HS-5 (cell line): ENCODE measurements at places on chromosomes 6 and 20.

- no peak for DNase-seq
These were observed 196.6 kb downstream of the JARID2 start for GRCh38 chr6:15442467-15442866.

- DNase-seq: no peak
These were observed 119.7 kb downstream of the SH3BGRL2 start for GRCh38 chr6:79750806-79751205.

- DNase-seq: no peak
These were observed 1.3 kb downstream of the CEP85L start for GRCh38 chr6:118649918-118650581.

DNA sequence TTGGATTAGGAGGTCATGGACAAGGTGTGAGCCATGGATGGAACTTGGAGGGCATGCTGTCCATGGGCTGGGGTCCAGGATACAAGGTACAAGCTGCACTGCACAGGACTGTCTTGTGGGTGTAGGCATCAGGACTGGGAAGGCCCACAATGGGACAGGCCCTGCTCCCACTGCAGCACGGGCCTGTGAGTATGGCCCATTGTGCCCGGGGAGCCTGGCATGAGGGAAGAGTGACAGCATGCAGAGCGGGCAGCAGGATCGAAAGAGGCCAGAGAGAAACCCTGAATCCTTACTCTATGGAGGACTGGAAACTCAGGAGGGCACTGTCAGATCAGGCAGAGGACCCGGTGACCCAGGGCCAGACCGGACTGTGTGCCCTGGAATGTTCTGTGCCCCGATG is 211.3 kb downstream of the PREX1 start:
- DNase-seq: no peak

DNA sequence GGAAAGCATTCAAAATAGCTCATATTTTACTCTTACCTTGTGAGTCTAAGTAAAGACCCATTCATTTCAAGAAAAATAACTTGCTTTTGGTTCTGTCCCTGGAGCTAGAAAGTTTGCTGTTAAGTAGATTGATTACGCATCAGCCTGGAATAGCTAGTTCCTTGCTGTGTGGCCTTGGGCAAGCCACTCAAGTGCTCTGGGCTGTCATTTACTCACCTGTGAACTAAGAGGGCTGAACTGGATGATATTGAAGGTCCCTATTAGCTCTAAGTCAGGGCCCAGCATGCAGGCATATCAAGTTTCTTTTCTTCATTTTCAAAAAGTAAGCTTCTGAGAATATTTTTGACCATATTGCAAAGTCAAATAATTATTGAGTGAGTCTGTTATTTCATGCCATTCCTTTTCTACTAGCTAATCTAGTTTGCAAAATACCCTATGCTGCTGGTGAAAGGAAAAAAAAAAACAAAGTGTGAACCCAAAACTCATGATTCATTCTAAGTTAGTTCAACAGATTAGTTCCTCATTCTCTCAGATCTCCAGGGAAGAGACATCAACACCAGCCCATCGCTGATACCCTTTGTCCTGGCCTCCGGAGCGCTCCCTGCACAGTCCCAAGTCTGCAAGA is 106.5 kb upstream of the GMDS start:
- DNase-seq: peak; percentile 64

DNA sequence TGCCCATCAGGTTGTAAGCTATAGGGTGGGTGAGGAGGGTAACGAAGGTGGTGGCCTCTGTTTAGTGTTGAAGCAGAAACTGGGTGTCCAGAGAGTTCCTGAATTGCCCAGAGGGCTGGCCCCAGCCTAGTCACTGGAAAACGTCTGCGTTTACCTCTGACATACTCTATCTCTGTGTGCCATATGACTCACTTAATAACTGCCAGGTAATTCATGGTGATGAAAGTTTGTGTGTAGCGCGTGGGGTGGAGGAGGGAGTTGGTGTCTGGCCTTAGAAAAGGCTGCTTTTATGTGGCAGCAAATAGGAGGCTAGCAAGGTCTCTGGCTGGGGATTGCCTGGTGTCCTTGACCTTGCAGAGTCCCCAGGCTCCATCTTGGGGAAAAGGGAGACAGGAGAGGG is 47.3 kb downstream of the SLC35D3 start:
- DNase-seq: no peak

- no peak for DNase-seq
These were observed 12.1 kb upstream of the PAX1 start for GRCh38 chr20:21693322-21693721.

- DNase-seq: no peak
These were observed 24.3 kb upstream of the LRFN2 start for GRCh38 chr6:40611434-40611833.

- DNase-seq: no peak
These were observed 42.6 kb upstream of the IL17A start for GRCh38 chr6:52143551-52143950.

- DNase-seq: no peak
These were observed 73.2 kb downstream of the SMOC2 start for GRCh38 chr6:168514216-168514615.

- DNase-seq: no peak
These were observed 192.3 kb downstream of the DLL1 start for GRCh38 chr6:170098428-170099170.

- no peak for DNase-seq
These were observed 170.6 kb upstream of the THBS2 start for GRCh38 chr6:169424149-169424804.

- no peak for DNase-seq
These were observed 38.4 kb downstream of the HS3ST5 start for GRCh38 chr6:114304304-114304887.

- DNase-seq: peak; percentile 3
These were observed at the start of gene TXNDC5 for GRCh38 chr6:7910654-7911344. TXNDC5 (minus strand) TSS chr6:7910788; CDS start chr6:7910776, 12 bp downstream.

DNA sequence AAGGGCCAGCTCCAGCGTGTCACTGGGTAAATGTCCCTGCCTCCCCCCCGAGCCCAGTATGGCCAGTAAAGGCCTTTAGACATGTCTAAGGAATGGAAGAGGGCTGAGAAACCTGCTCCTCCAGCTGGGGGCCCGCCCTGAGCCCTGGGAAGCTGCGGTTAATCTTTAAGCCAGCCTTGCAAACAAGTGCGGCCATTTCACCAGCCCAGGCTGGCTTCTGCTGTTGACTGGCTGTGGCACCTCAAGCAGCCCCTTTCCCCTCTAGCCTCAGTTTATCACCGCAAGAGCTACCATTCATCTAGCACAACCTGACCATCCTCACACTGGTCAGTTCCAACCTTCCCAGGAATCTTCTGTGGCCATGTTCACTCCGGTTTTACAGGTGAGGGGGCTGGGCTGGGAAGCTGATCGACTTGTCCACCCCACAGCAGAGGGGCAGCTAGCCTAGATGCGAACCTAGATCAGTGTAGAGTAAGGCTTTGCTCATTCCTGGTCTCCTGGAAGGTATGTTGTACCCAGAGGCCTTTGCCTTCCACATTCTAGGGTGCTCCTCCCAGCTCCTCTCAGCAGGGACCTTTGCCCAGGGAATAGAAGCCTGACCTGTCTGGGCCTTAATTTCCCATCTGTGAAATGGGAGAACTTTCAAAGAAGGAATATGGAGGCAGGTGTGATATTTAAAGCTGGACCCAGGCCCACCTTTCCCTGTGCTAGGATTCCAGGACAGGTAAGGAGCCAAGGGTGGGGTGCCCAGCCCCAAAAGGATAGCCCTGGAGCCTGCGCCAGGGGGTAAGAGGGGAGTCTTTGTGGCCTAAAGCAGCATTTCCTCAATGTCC is 1.2 kb upstream of the SRC start:
- no peak for DNase-seq

DNA sequence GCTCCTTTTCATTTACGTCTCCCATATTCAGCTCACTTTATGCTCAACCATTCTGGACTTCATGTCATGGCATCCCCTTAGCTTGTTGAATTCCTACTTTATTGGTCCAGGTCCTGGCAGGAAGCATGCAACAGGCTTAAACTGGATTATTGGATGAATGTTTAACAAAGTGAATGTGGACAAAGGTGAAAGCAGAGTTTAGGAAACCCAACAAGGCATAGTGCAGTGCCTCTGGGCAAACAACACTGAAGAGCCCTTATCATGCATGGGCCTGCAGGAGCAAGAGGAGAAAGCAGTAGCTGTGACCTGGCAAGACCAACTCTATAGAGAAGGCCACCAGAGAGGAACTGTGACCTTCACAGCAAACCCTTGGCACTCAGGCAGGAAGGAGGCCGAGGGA is 5.3 kb upstream of the ANKRD66 start:
- DNase-seq: no peak

GRCh38 chr20:35232575-35232974 is 6.1 kb downstream of the MMP24 start:
- peak; percentile 47 for DNase-seq

DNA sequence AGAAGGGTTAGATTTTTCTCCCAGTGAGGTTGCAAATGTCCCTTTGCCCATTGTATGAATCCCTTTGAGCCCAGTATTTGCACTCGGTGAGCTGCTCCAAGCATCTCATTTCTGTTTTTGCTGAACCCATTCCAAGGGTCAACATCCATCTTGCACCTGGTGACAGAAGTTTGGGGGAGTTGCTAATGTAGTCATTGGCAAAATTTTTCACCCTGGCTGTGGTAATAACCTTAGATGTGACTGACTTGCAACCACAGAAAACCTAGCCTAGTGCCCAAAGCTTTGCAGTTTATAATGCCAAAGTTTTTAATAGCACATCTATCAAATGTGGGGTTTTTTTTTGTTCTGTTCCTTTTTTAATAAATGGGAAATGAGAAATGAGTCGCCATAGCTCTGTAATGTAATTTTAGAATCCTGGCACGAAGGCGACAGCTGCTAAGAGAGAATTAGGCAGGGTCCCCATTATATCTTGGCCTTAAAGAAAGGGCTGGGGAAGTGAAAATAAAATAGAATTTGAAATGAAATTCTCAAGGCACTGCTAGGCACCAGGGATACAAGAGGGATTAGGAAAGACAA is 682.8 kb downstream of the KIF16B start:
- DNase-seq: no peak
